Ascending aorta (tissue), 2 donors: ENCODE measurements at places on chromosomes 6 and 20.

- no peak for DNase-seq
These were observed 213.9 kb downstream of the AKAP7 start for GRCh38 chr6:131349199-131349598.

- DNase-seq: no peak
These were observed 33.1 kb downstream of the TFAP2A start for GRCh38 chr6:10381830-10382208.

DNA sequence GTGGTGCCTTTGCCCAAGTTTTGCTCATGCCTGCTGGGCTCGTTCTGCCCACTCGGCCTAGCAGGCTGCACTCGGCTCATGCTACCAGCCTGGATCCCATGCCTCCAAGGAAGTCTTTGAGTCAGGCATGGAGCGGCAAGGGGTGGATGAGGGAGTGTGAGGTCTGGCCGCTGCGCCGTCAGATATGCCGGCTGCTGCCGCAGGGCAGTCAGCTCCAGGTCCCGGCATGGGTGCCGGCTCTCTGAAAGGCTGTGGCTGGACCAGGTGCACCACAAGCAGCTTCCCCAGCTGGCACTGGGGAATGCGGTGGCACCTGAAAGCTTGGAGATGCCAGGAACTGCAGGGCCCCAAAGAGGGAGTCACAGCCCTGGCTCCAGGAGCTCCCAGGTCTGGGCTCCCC, 75.5 kb downstream of the GPR63 start:
- DNase-seq: no peak

- DNase-seq: no peak
These were observed 25.2 kb upstream of the RNF24 start for GRCh38 chr20:4040283-4041179.

DNA sequence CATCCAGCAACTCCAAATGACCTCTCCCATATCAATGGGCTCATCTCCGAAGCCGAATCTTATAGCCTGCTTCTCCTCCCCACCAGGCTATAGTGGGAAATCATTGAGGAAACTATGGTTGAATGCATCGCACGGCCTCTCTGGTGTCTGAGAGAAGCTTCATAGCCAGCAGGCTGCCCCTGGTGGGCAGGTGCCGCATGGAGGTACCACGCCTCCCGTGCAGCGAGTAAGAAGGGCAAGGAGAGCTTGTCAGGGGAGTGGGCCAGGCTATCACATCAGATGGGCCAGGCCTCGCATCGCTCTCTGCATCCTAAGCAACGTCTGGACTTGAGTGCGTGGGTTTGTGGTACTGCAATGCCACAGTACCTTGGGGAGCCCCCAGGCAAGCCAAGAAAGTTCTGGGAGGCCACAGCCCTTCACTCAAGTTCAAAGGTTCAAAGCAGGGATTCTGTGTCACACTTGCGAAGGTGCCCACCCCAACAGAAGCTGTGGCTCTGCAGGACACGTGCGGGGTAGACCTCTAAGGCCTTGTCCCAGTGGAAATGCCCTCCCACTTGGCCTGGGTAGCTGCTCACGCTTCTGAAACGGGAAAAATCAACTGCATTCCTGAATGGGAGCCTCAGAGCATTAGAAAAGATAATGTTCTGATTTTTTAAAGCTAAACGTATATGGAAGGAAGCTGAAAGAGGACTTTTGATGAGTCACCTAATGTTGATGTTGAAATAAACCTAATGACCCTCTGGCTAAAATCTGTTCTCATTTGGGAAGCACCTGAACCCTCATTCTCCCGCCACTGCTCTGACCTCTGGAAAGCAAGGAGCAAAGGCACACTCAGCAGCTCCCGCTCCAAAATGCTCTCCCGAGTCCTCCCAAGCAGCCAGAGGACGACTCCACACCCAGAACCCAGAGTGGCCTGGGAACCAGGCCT, 8.4 kb upstream of the IRF4 start:
- no peak for DNase-seq

DNA sequence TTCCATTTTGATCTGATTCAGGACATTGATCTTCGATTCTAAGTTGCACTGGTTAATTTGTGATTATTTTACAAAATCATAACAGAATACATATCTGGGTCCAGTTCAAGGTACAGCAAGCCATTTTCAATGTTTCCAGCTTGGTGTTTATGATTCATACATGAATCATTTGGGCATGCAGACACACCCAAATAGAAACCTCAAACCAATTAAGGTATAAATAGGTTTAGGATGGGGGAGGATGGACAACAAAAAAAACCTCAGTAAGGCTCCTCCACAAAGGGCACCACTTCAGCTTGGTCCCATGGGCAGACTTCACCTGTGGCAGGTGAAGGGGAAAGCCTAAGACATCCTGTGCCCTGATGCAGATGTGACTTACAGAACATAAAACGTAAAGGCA, 192.7 kb downstream of the KHDC1L start:
- no peak for DNase-seq
